ENCODE measurements at places on chromosomes 7 and 10.

DNA sequence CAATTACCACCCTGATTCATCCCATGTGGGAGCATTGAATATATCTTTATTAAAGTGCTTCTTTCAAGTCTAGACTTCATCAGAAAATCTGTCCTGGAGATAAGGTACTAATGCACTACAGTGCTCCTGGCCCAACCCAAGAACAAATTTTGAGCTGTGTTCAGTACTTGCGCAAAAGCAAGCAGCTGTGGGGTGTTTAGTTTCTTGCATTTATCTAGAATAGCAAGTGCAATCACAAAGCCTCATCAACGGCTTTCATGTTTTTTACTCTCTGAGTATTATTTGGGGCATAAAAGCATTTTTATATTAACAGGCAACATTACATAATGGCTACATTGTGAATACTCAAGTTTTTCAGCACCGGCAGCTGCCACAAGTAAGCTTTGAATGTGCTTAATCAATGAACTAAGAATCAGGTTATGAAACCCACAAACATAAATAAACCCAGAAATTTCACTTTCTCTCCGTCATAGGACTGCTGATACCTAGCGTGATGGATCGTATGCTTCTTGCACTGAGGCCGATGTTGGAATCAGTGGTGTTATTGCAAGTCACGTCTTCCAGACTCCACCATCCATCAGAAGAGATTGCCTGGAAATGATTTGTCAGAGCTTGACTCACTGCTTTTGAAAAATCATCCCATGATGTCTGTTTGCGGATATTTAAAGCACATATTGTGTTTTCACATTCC, 113.1 kb downstream of the CTTNBP2 start:
- DNase-seq: no peak

DNA sequence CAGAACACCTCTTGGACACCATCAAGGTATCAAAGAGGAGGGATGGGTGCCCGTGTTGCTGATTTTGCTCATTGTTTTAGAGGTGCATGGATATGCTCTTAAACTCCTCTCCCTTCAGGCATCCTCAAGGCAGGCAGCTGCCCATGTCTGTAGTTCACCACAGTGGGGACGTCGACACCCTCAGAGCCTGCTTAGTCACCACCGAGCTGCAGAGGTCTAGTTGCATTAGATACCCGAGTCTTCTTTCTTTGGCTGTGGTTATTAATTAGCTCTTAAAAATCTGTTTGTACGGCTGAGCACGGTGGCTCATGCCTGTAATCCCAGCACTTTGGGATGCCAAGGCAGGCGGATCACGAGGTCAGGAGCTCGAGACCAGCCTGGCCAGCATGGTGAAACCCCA, 24.7 kb upstream of the TSPAN13 start:
- no peak for DNase-seq

DNA sequence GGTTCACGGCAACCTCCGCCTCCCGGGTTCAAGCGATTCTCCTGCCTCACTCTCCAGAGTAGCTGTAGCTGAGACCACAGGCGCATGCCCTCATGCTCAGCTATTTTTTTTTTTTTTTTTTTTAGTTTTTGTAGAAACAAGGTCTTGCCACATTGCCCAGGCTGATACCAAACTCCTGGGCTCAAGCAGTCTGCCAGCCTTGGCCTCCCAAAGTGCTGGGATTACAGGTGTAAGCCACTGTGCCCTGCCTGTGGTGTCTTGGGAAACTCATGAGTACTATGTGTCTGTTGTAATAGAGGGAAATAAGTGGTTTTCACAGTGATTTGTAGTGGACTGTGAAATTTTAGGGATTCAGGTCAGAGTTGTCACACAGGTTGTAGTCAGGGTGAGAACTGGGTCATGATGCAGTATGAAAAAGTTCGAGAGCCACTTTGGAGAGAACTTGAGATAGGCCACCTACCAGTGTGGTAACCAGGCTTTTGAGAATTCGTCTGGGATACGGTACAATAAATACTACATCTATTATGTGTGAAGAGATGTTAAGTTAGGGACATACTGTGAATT, 30.4 kb downstream of the SIRT1 start:
- DNase-seq: no peak

- no peak for DNase-seq
Measured at GRCh38 chr7:34747176-34747781, 89.3 kb downstream of the NPSR1 start.

- DNase-seq: no peak
Measured at GRCh38 chr7:108328174-108328651, 128.0 kb downstream of the NRCAM start.

DNA sequence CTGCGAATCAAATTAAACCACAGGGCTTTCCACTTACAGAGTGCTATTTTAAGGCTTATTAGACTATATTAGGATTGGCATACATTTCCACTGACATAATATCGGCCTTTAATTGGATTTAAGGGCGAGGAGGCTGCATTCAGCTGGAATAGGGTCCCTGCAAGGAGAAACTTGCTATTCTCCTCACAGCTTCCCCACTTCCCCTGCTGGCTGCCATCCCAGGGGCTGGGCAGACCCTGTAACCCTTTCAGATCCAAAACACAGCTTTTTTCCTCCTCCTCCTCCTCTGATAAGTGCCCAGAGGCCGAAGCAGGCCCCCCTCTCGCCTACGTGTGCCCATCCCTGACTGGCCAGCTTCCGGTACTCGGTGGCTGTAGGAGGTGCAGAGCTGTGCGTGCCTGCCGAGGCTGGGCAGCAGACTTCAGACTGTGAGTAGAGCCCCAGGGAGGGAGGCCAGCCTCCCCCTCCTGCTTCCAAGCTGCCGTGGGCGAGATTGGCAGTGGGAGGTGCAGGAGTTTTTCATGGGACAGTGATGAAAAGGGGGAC, 224.2 kb downstream of the PLXNA4 start:
- DNase-seq: no peak

GRCh38 chr10:88523739-88524400, 59.2 kb downstream of the RNLS start:
- no peak for DNase-seq

- no peak for DNase-seq
Measured at GRCh38 chr10:2895594-2896196, 171.7 kb upstream of the PFKP start.

- no peak for DNase-seq
Measured at GRCh38 chr7:50308203-50308531, 3.7 kb downstream of the IKZF1 start.

DNA sequence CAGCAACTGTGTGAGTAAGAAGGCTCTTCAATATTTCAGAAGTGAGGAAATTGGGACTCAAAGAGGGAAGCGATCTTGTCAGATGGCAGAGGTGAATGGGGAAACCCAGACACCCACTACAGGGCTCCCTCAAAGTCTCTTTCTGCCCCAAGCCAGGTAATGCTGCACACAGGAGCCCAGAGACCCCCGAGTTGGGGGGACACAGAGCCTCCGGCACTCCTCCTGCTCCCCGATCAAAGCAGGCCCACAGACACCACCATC, 139.4 kb downstream of the TNS3 start:
- DNase-seq: no peak

DNA sequence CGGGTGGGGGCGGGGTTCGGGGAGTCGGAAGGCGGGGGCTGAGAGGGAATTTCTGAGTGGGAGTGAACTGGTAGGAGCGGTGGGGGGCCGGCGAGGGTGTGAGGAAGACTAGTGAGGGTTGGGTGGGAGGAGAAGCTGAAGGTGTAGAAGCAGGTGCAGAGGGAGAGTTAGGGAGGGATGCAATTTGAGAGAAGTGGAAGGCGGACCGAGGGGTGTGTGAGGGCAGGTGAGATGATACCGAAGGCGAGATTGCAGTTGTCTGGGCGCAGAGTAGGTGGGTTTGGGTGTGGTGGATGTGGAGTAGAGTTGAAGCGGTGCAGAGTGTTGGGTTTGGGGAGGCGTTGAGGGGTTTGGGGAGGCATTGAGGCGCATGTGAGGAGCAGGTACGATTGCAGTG, 643 bp downstream of the KAT6B start:
- DNase-seq: no peak

GRCh38 chr7:97064972-97065587, 40.4 kb upstream of the DLX5 start:
- no peak for DNase-seq

DNA sequence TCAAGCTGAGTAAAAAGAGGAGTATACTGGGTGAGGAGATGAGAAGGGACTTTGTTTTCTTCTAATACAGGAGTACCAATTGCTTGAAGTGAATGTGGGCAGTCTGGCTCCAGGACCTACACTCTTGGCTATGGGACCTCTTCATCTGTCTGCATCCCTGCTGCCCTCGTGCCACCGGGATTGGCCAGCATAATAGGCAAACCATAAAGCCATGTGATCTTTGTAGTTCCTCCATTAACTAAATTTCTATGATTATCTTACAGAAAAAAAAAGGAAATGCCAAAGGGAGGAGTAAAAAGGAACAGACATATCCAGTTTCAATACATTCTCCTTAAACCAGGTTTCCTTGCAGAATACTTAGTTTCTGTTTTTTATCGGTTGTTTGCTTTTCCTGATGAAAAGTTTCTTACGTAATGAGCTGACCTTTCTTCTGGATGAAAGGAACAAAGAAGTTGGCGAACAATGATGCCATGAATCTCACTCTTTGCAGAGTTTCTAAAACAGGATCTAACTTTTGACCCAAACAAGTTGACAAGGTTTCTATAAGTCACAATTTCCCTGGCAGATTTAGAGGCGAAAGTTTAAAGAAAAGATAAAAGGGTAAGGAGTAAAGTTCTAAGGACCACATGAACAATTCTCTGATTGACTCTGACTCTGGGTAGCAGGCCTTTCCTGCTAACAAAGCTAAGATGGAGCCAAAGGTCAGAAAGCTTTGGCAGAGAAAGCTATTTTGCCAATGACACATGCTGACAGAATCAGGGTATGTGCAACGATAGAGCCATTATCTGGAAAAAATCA, 54.1 kb downstream of the LAMB1 start:
- DNase-seq: no peak

GRCh38 chr7:5284304-5285281, 1.9 kb downstream of the SLC29A4 start:
- no peak for DNase-seq

DNA sequence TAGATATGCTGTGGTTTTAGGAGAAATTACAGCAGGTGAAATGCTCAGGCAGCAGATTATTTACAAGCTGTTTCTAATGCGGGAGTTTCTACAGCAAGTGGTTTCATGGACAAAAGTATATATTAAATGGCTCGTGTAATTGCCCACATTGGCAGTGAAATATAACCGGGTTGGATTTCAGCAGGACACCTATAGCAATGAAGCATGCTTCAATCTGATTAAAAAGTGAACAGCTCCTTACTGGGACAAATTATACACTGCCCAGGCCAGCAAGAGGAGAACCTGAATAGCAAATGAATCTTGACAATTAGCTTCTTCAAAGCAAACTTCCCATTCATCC, 35.2 kb upstream of the LYZL1 start:
- no peak for DNase-seq

- DNase-seq: no peak
Measured at GRCh38 chr10:97836446-97836845, 13.2 kb upstream of the GOLGA7B start.

GRCh38 chr7:82471351-82472020, 27.9 kb upstream of the CACNA2D1 start:
- DNase-seq: no peak

DNA sequence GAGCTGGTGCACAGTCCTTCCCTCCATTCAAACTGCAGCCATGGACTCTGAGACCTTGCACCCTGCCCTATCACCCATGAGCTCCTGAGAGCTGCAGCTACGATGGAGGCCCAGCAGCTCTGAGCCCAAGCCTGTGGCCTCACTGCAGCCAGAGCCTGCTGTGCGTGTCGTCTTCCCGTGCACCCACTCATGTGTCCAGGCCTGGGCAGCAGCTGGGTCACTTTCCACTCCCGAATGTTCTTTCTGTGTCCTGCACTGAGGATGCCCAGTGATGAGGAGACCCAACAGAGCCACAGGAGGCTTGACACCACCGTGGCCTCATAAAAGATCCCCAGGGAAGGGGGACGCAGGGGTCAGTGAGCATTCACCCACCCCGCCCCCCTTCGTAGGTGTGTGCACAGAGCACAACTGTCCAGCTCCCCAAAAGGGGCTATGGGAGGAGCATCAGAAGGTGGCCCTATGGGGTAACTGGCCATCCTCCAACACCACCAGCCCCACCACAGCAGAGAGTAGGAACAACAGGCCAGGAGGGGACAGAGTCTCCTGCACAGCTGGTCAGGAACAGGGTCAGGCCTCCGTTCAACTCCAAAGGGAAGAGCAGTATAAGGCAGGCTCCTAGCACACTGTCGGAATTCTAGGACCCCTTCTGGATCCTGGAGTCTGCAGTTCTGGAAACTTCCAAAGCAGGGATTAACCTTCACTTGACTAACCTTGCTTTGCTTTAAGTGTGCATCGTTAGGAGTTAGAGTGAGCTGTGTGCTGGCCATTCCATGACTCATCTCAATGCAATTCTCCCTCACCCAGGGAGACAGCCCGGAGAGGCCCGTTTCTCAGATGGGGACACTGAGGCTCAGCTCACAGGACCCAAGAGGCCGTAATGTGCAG, 52.6 kb downstream of the RASGEF1A start:
- no peak for DNase-seq

- no peak for DNase-seq
Measured at GRCh38 chr7:41837916-41838315, 135.0 kb upstream of the INHBA start.

GRCh38 chr7:50826371-50827172, 43.9 kb upstream of the GRB10 start:
- DNase-seq: no peak

GRCh38 chr10:24866604-24867583, 85.5 kb downstream of the PRTFDC1 start:
- no peak for DNase-seq

GRCh38 chr7:44486693-44487092, 3.8 kb downstream of the NUDCD3 start:
- no peak for DNase-seq

DNA sequence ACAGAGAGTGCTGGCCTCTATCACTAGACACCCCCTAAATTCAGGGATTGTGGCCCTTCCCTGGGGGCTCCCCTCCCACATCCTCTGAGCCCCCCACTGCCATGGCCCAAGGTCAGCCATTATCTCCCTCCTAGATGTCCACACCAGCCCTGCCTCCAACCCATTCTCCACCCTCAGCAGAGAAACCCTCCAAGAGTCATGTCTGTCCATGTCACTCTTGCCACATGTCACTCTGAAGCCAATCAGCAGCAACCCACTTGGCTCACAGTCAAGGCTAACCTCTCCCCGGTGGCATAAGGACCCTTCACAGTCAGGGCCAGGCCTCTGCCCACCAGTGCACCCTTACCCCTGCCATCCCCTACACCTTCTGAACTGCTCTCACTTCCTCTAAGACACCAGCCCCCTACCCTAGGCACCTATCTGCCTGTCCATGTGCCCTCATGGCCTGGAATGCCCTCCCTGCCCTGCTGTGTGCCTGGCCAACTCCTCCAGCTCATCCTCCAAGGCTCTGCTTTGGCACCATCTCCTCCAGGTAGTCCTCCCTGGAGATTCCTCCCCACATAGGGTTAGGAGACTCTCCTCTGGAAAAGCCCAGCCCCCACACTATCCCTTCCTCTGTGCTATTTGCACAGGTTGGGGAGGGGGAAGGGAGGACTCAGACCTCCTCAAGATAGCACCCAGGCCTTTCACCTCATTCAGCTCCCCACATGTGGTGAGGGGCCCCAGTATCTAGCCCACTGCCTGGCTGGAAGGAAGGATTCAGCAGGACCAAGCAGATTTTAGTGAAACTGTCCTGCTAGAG, 83.7 kb downstream of the GRID1 start:
- no peak for DNase-seq
